ENCODE measurements at places on chromosomes 2 and 18. TPM values are rescaled to one million over a fixed set of nuclear protein-coding genes. Genes with fewer than 3 reads are reported as not detected.

Gene SERPINB13
- total RNA-seq = not detected

Gene GALNT14
- 93.3 TPM for total RNA-seq

Gene PTCD3
- 125 TPM for total RNA-seq

Gene MAPK4
- total RNA-seq = not detected

Gene KATNAL2
- total RNA-seq = 10.3 TPM

Gene ARHGAP25
- 0.35 TPM for total RNA-seq

Gene NCL
- total RNA-seq = 418 TPM

Gene NLRC4
- total RNA-seq = not detected

Gene ITPRIPL1
- 4.2 TPM for total RNA-seq

Gene ASPRV1
- 0.20 TPM for total RNA-seq

Gene ABCB11
- total RNA-seq = not detected

Gene VIT
- 0.52 TPM for total RNA-seq

DNA sequence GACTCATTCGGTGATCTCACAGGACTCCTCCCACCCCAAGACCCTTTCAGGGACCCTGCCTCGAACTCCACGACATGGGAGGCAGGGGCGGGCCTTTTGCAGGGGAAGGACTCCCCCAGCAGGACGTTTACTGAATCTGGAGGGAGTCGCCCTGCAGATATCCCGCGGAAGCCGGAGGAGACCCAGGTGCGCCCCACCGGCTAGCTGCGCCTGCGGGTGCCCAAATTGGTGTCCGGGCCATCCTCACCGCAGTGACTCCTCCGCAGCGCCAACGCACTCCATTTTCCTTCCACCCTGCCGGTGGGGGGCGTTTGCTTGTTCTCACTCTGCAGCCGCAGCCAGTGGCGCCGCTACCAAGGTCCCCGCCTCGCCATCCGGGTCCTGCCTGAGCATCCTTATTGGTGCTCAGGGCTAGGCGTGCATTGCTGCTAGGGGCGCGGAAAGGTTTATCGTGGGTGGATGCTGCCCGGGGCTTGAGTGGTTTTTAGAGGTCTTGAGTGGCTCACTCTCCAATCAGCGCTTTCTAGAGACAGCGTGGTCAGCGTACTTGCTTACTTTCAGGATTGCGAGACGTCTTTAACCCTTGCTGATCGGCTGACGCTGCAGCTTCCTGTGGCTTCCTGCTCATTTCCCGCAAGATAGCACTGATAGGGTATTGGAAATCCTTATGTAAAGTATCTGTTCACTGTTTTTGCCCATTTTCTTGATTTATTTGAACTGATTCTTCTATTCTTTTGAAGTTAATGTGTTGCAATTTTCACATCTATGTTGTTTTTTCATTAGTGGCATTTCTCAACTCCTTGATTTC lies 81.4 kb downstream of the BIN1 start:
- peak; percentile 70 for DNase-seq

DNA sequence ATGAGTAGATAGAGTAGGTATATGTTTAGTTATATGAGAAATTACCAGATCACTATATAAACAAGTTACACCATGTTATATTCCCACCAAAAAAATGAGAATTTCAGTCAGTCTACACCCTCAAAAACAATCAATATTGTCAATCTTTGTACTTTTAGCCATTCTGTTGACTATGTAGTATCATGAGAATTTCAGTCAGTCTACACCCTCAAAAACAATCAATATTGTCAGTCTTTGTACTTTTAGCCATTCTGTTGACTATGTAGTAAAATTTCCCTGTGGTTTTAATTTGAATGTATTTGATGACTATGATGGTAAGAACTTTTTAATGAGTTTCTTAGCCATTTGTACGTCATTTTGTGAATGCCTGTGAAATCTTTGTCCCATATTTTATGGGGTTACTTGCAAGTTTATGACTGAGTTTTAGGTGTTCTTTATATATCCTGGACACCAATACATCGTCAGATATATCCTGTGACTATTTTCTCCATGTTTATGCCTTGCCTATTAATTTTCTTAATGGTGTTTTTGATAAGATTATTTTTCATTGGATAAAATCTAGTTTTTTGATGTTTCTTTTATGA lies 528.4 kb upstream of the SPHKAP start:
- no peak for DNase-seq

GRCh38 chr2:170361090-170361936 lies 183.4 kb downstream of the MYO3B start:
- peak; percentile 59 for DNase-seq

DNA sequence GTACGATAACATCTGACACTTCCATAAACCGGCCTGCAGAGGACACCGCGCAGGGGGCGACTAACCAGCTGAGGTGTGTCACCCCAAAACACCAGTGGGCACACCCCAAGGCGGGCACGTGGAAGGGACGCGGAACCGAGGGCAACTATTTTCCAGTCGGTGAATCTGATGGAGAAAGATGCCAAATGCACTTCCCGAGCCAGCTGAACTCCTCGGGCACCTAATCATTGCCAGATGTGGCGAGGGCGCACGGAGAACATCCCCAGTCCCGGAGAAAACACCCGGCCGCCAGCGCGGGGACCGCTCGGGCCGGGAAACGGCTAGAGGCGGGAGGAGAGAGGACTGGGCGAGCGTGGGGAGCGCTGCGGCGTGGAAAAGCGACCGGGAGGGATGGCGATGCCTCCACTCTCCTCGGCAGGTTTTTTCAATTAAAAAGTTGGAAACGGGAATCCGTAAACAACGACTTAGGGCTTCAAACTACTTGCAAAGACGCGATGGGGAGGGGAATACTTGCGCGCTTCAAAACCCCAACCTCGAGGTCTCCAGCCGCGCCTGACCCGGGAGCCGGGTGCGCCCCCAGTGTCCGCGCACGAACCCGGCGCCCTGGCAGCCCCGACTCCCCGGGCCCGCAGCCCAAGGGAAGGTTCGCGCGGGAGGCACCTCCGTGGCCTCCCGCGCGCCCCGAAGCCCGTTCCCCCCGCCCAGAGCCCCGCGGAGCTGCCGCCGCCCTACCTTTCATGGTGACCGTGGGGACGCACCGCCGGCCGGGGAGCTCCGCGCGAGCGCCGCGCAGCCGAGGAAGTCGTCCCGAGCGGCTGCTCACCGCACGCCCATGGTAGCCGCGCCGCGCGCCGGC lies 497 bp downstream of the COLEC12 start:
- no peak for DNase-seq

- no peak for DNase-seq
Observed at GRCh38 chr2:101466426-101466825, 8.5 kb downstream of the RFX8 start.

- no peak for DNase-seq
Observed at GRCh38 chr2:158726911-158727592, 68.1 kb upstream of the DAPL1 start.

- no peak for DNase-seq
Observed at GRCh38 chr18:62937065-62937464, 221.7 kb downstream of the PHLPP1 start.

DNA sequence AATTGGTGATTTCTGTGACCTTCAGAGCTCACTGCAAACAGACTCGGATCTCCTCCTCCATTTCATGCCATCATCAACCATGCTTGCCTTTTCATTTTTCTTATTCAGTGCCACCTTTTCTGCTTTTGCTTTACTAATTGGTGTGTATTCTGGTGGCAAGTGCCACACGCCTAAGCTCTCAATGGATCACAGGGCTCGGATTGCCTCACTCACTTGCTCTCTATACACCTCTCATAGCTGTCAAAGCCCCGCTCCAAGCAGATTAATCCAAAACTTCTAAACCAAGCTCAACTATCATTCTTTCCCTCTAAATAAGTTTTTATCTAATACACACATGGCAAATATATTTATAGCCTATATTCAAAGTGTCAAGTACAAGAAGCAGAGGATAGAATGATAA lies 86.4 kb downstream of the PLEKHM3 start:
- DNase-seq = no peak

- DNase-seq = no peak
Observed at GRCh38 chr2:197322143-197322542, 11.6 kb upstream of the ANKRD44 start.

DNA sequence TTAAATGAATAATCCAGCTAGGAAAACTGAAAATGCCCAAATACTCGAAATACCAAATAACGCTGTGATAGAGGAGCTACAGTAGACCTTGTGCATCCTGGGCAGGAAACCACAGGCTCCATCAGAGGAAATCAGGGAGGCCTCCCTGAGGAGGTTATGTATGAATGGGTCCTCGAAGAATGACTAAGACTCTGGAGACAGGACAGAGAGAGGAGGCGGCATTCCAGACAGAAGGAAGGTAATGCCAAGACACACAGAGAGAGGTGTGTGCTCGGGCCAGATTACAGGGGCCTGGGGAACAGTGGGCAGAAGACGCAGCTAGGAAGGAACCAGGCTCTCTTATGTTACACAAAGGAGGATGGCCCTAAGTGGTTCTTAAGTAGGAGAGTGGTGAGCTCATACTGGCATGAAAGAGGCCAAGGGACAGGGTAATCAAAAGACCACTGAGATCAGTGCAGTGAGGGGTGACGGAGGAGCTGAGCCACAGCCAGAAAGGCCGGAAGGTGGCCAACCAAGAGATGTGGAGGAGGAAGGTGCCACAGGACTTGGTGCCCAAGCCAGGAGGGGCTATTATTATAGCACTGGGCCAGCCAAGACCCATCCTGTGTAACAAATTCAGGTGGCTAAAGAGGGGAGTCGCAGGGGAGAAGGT lies 9.9 kb downstream of the ST3GAL5 start:
- DNase-seq = no peak

GRCh38 chr2:173606619-173607248 lies 252.1 kb downstream of the CDCA7 start:
- DNase-seq = no peak

DNA sequence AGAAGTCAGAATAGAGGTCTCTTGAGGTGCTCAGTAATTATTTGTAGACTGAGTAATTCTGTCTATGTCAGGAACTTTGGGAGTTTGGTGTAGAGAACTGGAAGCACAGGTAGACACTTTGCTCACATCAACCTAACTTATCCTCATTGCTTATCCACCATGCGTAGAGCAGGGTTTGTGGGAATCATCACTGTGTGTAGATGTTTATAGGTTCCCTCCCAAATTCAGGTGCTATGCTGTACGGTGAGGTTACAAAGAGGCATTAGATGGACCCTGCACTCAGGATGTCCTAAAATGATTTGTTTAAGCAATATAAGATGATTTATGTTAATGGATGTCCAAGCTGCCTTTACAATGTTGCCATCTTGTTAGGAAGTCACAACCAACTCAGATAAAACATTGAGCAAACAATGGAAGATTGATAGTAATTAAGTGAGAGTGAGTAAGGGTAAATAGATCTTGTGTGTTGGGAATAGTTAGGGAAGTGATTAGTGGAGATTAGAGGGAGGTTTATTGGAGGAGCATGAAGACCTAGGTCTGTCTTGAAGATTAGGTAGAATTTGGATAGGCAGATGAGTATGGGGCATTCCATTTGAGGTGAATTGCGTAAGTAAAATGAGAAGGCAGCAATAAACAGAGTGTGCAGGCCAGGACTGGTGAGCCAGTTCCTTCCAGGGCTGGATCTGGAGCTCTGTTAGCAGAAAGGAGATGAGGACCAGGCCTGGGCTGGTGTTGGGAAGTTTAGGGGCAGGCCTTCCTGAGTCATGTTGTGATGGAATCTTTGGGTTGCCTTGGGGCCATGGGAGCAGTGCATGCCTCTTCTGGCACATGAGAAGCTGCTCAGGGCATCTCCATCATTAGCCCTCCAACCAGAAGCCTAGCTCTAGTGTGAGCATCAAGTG lies 12.1 kb downstream of the EPAS1 start:
- no peak for DNase-seq

- DNase-seq = peak; percentile 15
Observed at GRCh38 chr2:9813312-9814128, 29.8 kb upstream of the TAF1B start.

- peak; percentile 70 for DNase-seq
Observed at GRCh38 chr2:164913640-164914350, 41.5 kb downstream of the SLC38A11 start.

- DNase-seq = peak; percentile 41
Observed at GRCh38 chr2:18701981-18702380, 112.6 kb upstream of the NT5C1B start.

DNA sequence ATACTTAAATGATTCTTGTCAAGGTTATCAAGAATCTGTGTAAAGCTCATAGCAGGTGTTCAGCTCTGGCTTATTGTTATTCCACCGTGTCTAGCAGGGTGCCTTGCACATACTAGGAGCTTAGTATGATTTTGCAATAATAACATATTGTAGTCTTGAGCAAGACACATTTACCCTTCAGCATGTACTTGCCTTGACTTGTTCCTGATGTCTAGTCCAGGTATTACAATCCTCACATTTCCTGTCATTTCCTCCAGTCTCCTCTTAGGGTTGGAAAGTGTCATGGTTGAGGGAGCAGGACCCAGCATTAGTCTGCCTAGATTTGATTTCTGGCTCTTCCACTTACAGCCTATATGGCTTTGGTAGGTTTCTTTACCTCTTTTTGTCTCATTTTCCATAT lies 246.1 kb downstream of the RAD51AP2 start:
- DNase-seq = no peak

- peak; percentile 63 for DNase-seq
Observed at GRCh38 chr18:42706618-42707017, 408.9 kb downstream of the RIT2 start.
